ENCODE measurements at places on chromosomes 6 and 20. TPM values are rescaled to one million over a fixed set of nuclear protein-coding genes. Genes with fewer than 3 reads are reported as not detected.

GRCh38 chr6:147793871-147794643, 285.6 kb downstream of the SAMD5 start:
- DNase-seq: no peak

GRCh38 chr20:50112512-50113419, at the start of gene UBE2V1:
Gene UBE2V1, minus strand, starts transcription at chr20:50113150. Its CDS starts 22 bp downstream, at chr20:50113128.
- peak; percentile 97 for DNase-seq

GRCh38 chr20:38747495-38748096, 664 bp upstream of the ACTR5 start:
- DNase-seq: no peak

DNA sequence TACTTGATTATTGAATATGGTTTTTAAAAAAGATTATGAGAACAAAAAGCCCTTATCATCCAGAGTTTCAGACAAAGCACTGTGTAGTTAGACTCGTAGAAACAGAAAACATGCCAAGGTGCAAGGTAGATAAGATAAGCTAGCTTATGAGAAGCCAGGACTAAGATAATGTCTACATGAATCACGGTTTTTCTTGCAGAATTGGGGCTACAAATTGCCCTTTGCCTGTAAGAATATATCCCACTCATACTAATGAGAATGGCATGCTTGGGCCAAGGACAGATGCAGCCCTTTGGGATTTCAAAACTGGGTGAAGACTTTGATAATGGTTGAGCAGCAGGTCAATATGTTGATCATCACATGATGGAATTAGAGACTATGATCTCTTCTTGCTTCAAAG, 165.3 kb upstream of the PREP start:
- DNase-seq: no peak

DNA sequence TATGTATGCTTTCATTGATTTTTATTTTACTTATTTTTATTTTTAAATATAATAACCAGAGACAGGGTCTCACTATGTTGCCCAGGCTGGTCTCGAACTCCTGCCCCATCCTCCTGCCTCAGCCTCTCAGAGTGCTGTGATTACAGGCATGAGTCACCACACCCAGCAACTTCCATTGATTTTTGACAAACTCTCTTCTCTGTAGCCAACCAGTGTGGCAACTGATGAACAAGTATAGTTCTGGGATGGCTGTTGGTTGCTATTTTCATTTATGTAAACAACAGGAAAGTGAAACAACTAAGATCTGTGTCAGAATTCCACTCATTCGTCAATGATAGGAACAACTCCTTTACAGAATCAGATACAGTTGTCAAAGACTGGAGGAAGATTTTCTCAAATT, 356.7 kb upstream of the JARID2 start:
- no peak for DNase-seq

GRCh38 chr6:11804135-11804534, 25.5 kb upstream of the ADTRP start:
- DNase-seq: no peak

DNA sequence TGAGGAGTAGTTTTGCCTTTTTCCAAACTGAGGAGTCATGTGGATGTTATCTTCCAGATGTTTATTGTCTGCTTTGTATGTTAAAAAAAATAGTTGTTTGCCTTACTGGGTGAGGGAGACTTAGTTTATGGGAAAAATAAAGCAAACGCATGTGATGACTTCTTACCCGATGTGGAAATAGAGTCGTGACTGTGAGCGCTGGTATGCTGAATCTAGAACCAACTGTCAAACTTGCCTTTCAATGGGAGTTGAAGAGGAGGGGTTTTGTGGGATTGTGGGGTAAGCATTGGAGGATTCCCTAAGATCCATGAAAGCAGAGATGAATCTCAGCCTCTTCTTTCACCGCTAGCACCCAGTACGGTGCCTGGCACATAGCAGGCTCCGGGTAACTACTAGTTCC, 5.3 kb downstream of the DCBLD1 start:
- DNase-seq: no peak

DNA sequence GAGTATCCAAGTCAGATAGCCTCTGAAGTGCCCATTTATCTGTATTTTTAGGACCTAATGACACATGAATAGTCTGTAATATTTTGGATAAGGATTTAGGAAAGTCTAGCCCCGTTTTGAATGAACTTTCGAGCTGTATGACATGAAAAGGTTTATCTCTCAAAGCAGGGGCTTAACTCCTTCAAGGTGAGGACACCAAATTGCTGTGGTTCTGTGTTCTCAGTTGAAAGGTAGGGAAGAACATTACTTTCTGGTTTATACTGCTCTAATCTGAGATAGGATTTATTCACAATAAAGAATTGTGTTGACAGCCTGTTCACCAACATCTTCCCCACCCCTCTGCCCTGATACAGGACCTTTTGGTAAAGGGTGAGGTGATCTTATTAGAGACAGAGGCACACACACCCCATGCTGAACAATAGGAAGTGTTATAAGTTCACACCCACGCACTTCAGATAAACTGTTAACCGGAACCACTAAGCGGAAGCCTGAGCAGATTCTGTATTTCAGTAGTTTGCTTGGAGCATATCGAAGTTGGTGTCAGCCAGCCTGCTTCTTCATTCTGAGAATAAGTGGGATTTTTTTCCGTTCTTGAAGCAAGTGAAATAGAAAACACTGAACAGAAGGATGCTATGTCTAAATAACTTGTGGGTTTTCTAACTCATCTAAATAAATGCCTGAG, 223.3 kb downstream of the TMEM242 start:
- DNase-seq: no peak

DNA sequence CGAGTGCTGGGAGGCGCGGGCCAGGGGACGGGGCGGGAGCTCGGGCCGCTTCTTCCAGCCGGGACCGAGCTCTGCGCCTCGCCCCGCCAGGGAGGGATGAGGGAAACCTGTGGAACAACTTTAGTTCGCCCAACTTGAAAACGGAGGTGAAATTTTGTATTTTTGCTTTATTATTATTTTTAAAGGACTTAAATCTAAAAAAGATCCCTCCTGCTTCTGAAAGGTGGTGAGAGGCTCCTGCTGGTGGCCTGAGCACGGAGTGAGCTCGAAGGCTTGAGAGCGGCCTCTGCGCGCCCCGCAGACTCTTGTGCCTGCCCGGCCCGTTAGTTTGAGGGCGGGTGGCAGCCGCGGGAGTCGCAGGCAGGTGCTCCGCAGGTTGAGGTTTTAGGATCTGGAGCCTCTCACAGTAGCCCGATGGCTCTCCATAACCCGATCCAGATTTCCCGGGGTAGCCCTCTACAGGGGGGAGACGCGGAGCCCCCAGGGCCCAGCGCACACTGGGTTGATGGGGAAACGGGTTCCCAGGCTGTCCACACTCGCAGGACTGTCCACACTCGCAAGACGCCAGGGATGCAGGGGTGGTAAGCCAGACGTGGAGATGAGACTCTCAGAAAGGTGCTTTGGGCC, 46.2 kb upstream of the SUPT3H start:
- no peak for DNase-seq

DNA sequence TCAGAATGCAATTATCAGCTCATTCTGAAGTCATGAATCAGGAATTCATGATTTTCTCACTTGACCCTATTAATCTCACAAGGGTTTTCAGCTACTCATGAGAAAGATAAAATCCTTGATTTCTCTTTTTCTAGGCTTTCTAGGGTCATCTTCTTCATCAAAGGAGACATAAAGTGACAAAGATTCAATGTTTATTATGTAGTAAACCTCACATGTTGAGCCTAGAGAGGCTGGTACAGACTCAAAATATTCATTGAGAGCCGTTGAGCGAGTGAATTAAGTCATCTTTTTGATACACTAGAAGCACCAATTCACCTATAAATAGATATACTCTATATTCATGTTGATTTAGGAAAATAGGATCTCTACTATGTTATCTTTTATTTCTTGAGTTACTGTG, 104.8 kb upstream of the TRAF3IP2 start:
- DNase-seq: no peak

- no peak for DNase-seq
Measured at GRCh38 chr6:169082817-169083507, 170.7 kb downstream of the THBS2 start.

DNA sequence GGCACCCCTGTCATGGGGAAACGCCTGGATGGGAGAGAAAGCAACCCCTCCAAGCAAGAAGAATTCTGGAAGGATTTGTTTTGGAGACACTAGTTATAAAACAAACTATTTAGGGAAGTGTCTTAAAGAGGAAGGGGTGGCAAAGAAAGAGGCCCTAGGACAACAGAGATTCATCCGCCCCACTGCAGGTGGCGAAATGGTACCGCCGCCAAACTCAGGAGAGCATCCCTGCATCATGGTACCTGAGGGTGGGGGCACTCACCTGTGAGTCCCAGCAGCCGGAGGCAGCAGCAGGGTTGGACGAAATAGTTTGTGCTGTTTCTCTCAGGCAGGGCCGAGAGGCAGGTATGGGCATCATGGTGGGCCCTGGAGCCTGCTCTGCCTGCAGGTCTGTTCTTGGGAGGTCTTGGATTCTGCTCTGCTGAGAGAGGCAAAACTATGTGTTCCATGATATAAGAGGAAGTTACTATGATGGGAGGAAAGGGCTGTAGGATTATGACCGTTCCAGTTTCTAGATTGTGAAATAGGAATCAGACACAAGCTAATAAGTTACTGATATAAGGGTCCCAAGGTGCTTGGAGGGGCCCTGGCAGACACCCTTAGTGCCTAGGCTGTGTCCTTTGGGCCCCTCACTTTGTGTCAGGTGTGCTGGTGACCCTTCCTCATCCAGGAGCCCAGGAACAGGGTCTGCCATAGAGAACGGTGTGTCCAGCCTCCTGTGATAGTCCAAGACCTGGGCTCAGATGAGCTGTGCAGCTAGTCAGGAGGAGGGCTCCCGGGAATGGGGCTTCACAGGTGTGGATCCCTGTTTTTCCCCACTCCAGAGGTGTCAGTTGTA, 20.4 kb downstream of the SIRPD start:
- peak; percentile 77 for DNase-seq

The TMEM151B gene
- 0.08 TPM for total RNA-seq

The DUSP15 gene
- total RNA-seq: 3.4 TPM

The CASS4 gene
- total RNA-seq: 0.30 TPM

The RPP21 gene
- 22.1 TPM for total RNA-seq

The EPPIN gene
- total RNA-seq: not detected

The POU5F1 gene
- 1.0 TPM for total RNA-seq
